ENCODE measurements at places on chromosomes 3 and 15.

DNA sequence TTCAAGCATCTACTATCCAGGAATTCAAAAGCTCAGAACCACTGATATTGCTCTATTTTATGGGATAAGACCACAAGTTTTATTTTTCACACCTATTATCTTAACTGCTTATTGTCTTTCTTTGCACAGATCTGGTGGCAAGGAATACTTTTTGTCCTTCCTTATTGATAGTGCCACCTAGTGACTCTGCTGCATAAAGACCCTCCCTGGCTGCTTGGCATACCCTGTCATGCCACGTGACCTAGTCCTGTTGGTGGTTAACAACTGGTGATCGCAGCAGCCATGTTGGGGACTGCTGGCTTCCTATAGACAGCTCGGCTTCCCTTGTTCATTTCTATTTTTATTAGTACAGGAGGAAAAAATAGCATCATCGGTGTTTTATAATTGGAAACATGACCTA, 236.3 kb downstream of the MEX3B start:
- DNase-seq: peak; percentile 18

GRCh38 chr3:197300361-197300760, 1.9 kb upstream of the DLG1 start:
- no peak for DNase-seq

DNA sequence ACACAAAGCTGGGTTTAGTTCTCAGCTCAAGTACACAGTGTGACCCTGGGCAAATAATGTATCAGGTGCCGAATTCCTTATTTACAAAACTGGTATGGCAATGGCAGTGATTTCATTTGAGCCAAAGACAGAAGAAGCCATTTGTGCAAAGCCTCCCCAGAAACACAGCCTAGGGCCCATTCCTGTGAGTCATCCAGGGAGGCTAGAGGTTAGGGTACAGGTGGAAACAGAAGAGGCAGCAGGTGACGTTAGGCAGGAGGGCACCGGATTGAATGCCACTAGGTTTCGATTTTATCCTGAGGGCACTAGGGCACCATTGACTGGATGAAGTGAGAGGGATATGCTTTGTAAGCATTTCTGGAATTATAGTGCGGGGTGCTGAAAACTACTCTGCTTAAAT, 766.9 kb upstream of the NR2F2 start:
- DNase-seq: no peak

DNA sequence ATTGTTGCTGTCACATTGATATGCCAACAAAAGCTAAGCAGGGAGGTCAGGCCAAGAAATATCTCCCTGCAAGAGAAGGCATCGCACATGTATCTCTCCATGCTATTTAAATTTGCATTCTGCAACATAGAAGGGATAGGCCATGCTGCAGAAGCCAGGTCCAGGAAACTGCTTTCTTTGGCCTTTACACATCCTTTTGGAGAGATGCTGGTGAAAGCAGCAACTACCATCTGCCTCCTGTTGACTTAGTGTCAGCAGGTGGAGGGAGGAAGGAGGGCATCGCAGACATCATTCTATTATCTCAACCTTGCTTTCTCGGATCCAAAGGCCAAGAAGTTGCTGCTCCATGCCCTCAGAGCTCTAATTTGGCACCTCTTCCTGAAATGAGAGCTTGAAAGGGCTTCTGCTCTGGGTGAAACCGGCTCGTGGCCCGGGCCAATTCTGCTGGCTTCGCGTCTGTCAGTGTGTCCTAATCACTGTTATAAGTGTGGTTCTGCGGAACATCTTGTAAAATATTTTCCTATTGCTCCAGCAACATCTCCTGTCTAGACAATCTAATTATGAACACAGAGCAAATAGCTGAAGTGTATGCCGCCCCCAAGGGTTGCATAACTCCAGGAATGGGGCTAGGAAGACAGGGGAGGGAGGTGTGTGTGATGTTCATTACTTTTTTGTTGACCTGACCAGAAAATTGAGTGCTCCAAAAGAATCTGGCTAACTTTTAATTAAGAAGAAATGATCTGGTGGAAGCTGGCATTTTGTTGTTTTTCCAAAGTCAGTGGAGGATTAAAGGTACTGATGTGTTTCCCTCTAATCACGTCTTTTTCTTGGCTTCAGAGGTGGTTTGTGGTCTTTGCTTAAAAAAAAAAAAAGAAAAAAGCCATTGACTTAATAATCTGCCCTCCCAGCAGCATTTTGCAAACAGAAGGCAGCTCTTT, 89.1 kb downstream of the TPRG1 start:
- peak; percentile 6 for DNase-seq

- no peak for DNase-seq
These were observed 397.6 kb upstream of the RGMA start for GRCh38 chr15:93486407-93487117.

DNA sequence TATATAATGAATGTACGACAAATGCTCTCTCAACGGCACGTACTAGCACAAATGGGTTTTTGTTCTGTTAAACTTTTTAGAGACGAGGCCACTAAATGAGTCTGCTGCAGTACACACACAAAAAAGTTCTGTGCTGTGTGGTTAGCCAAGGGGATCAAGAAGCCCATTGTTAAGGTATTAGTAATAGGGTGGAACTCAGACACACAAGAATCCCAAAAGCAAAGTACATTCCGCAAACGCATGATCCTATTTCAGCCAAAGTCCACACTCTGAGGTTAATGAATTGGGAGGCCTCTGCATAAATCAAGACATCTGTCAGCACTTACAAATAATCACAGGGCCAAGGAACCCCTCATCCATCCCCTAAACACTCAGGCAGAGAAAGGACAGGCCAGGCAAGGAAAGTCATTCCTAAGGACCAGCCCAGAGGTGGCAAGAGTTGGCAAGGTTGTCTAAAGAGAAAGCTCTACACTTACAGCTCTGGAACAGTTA, 12.1 kb downstream of the OSBPL10 start:
- DNase-seq: no peak

DNA sequence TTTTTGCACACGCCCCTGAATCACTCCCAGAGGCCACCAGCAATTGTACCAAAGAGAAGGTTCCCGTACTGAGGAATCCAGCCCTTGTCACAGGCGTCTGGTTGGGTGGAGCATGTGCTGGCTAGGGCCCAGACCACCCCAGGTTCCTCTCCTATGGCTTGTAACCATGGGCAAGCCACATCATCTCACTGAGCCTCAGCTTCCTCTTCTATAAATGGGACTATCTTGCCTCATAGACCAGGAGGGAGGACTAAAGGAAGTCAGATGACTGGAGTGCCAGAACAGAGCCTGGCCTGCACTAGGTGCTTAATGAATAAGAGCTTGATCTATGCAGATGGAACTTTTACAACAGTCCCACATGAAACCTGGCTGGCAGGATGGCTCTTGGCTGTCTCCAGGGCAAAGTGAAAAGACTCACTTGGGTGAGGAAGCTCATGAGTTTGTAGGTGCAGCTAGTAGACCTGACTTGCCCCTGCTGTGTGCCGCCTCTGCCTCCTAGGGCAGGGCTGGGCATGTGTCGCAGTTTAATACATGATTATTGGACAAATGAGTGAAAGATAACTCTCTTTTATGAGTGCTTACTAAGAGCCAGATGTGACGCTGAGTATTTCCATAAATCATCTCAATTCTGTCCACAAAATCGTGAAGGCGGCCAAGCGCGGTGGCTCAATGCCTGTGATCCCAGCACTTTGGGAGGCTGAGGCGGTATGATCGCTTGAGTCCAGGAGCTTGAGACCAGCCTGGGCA, 29.3 kb downstream of the CTSH start:
- DNase-seq: no peak

DNA sequence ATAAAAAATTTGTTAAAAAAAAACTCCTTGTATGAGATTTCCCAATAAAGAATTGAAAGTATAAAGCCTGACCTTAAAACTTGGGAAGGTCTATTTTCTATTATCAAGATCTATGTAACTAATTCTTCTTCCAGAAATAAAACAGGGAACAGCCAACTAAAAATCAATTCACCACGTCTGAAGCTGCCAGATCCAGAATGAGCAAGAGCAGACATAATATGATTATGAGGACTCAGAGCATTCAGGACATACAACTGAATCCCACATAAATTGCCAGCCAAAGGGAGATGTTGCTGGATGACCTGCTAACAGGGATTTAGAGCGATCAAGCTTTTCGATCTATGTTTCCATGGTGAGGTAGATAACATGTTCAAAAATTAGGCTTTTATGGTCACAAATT, 1151.3 kb upstream of the CADM2 start:
- no peak for DNase-seq

- peak; percentile 17 for DNase-seq
These were observed 27.7 kb downstream of the MAGI1 start for GRCh38 chr3:66010739-66011655.

DNA sequence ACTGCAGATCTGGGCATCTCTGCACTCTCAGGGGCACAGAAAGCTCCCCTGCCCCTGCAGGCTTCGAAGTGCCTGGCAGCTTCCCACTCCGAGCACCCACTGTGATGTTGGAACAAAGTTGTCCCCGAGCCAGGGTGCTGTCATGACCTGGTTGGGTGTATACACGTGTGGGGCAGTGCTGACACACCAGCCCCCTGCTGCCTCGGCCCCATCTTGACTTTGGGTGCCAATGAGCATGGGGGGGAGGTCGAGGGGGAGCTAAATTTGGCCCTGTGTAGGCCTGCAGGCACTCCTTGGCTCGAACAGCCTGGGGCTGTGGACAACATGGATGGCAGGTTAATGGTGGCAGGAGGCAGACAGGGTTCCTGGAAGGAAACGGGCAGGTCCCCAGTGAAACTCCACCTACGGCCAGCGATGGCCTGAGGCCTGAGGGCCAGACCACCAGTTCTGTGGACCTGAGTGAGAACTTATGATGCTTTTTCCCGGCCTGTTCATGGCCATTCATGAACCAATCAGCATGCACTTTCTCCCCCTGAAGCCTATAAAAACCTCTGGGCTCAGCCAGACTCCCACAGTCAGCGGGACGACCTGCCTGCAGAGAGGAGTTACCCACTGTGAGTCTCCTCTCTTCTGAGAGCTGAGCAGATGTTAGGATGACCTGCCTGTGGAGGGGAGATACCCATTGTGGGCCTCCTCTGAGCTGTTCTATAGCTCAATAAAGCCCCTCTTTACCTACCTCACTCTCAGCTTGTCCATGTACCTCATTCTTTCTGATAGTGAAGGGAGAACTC, 1029.1 kb upstream of the GBE1 start:
- DNase-seq: no peak

DNA sequence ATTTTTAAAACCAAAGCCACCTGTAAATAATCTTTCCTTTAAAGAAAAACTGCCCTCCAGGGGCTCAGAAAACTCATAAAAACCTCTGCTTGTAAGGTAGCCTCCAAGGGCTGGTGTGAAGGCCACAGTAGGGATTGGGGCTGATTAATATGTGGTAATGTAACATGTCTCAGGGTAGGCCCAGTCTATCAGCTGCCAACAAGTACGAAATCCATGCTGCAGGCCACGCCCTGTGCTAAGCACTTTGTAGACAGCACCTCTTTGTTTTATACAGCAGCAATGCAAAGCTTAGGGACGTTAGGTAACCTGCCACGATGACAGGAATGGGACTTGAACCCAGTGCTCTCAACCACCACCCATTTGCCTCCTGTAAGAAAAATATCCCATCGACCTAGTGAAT, 65.6 kb upstream of the PRICKLE2 start:
- DNase-seq: no peak

DNA sequence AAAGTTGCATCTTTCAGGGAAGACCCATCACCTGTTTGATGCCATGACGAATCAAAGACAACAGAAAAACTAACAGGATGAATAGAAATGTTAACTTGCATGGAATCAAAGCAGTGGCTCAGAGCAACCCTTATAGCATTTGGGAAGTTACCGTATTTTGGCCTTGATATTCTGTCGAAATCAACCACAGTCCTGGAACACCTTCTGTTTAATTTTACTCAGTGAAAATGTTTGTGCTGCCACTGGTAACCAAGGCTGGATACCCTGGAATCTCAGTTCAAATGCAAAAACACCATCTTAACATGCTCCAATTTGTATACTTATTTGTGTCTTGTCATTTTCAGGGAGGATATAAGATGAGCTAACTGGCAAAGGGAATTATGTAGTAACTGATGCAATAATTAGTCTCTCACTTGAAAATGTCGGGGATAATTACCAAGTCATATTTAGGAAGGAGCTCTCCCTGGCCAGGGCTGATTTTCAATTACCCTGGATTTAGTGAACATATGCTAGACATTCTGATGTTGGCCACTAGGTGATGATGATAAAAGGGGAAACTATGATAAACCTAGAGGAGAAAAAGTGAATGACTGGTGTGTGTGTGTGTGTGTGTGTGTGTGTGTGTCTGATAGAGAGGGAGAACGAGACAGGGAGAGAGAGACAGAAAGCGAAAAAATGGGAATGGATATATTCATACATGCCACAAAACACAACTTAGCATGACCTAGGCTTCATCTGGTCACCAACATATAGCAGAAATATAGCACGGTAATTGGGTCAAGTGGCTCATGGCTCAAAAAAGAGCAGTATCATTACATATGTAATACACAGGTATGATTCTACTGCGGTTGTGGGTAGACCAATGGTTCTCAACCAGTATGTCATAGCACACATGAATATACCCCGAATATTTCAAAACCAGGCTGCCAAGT, 19.0 kb upstream of the PRICKLE2 start:
- no peak for DNase-seq

DNA sequence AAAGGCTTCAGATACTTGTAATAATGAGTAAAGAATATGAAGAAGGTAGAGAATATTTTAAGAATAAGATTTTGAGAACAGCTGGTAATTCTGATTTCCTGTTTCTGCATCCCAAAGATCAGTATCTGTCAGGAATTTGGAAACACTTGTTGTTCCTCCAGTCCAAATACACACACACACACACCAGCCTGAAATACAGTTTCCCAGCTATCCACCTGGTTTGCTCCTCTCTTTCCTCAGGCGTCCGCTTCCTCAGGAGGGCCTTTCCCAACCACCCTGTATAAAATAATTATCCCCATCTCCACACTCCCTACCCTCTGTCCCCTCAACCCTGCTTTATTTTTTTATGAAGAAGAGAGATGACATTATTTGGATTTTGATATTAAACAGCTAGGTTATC, 2.0 kb upstream of the FSIP1 start:
- no peak for DNase-seq
